GOT3 (cell line): ENCODE measurements at places on chromosomes 1 and 21.

DNA sequence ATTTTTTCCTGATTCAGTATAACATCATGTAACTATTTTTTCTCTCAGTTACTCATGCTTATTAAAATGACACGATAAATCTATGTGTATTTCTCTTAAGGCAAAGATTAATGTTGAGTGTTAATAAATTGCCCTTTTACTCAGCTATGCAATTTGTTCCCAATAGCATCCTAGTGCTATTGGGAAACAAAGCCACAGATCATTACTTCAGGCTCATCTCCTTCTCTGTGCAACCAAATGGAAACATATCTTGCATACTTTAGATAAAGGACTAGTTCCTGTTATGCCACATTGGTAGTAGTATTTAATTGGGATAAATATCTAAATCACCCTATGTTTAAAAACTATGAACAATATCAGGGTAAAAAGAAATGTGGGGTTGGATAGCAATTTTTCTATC is 106.2 kb downstream of the PLPPR4 start:
- no peak for DNase-seq

- DNase-seq: no peak
Observed at GRCh38 chr1:201739080-201739479, 89.9 kb upstream of the IPO9 start.

GRCh38 chr21:42135386-42136052 is 64.4 kb downstream of the UMODL1 start:
- DNase-seq: no peak

DNA sequence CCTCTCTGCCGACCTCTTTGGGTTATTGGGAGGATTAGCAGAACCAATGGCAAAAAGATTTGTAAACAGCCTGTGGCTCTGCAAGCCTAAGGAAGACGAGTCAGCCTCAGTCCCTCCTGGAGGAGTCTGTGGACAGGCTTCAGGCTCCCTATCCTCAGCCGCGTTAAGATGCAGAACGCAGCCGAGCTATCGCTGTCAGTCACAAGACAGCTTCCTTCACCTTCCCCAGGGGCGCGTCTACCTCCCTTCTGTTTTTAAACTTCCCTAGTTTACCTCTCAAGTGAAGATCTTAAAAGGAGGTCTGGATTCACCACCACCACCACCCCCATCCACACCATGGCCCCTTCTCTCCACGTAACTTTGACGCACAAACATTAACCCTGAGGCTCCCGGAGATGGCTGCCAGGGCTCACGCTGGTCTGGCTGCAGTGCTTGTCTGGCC is 738 bp downstream of the CAMK1G start:
- DNase-seq: no peak

- no peak for DNase-seq
Observed at GRCh38 chr21:39660191-39660980, 47.6 kb downstream of the B3GALT5 start.

GRCh38 chr1:67952071-67952470 is 98.4 kb downstream of the DIRAS3 start:
- DNase-seq: no peak

GRCh38 chr1:26064553-26064952 is 2.9 kb downstream of the TRIM63 start:
- DNase-seq: no peak

DNA sequence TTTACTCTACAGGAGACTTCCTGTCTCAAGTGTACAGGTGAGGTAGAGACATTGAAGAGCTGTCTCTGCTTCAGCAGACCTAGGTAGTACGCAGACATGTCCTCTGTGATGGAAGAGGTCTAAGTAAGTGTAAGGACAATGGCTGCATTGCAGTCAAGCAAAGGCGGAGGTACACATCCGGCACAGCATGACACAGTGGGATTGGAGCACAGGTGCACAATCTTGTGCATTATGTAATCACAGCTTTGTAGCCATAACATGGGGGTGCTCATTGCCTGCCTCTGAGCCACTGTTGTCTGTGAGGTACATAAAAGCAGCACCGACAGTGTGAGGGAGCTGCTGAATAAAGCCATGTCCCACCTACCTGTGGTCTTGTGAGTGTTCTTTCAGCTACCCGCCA is 66.4 kb upstream of the CCDC190 start:
- DNase-seq: no peak

- no peak for DNase-seq
Observed at GRCh38 chr1:179873438-179873851, 4.2 kb downstream of the TOR1AIP2 start.

DNA sequence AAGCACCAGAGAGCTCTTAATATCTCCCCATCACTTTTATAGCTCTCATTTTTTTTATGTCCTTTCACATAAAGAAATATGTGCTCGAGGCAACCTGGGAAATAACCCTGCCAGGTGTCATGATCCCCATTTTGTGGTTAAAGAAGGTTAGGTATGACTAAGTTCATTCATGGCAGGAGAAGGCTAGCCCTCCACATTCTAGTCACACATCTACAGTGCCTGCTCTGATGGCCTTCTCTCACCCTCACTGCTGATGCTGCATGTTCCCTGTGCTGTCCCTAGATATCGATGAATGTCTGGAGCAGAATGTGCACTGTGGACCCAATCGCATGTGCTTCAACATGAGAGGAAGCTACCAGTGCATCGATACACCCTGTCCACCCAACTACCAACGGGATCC is 187.5 kb downstream of the TPR start:
- DNase-seq: no peak

DNA sequence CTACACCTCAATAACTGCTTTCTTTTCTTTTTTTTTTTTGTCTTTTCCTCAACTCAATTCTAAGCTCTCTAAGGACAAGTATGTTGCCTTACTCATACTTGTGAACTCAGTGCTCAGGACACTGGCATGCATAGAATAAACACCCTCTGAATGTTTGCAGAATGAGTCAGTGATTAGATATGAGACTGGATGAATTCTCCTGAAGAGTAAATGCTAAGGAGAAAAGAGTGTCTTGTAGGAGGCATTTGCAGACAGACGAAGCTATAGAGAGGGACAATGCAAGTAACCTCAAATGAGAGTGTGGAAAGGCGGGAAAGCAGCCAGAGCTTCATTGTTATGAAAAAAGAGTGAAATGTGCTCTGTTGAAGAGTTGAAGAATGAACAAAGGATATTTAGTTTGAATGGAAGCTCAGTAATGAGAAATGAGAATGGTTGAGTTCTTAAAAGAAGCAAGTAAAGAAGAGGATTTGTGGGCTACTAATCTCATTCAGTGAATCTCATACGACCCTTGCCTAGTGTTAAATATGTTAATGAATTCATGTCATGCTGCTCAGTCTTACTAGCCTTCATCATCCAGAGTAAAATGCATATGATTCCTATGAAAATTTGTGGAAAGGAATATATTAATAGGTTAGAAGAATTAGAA is 166.1 kb upstream of the DPYD start:
- no peak for DNase-seq

DNA sequence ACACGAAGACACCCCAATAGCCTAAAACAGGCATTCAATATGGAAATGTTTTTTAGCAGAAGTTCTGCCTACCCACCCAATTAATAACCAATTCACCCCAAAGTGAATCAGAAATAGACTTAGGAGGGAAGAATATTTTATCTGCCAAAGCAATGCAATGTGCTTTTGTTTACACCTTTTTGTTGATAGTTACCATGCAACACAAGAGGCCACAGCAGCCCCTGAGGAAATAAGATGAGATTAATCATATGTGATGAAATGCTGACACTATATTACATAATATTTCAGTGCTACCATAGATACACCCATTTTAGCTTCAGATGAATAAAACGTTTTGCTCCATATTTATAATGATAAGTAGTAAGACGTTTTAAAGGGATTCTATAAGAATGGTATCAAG is 60.9 kb upstream of the RGS2 start:
- no peak for DNase-seq

- no peak for DNase-seq
Observed at GRCh38 chr21:31537872-31538576, 121.5 kb upstream of the SOD1 start.

GRCh38 chr1:156499194-156499841 is 1.3 kb downstream of the MEF2D start:
- no peak for DNase-seq

- no peak for DNase-seq
Observed at GRCh38 chr1:176494436-176494835, 31.5 kb downstream of the PAPPA2 start.

DNA sequence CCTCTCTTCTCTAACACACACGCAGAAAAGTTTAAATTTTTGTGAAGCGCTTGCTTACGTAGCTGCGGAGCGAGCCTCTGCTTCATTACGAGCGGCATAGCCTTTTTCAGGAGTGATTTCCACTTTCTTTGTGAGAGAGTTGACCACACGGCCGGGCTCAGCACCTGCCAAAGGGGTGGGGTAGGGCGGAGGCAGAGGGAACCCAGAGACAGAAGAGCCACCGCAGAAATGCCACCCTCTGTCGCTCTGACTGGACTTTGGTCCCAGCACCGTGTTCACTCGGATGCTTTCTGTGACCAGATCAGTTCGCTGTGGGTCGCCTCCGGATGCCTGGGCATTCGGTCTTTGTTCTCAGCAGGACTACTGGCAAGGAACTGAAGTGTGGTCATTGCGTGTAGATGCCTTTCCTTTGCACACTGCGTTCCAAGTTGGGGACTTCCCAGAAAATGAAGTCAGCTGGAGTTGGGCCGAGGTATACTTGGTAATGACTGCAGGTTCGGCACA is 883 bp downstream of the CHODL start:
- no peak for DNase-seq

GRCh38 chr21:36700295-36700970 is 1.5 kb downstream of the SIM2 start:
- DNase-seq: no peak

GRCh38 chr1:77387553-77387952 is 105.7 kb downstream of the AK5 start:
- no peak for DNase-seq
